ENCODE measurements at places on chromosomes 11 and 22.

DNA sequence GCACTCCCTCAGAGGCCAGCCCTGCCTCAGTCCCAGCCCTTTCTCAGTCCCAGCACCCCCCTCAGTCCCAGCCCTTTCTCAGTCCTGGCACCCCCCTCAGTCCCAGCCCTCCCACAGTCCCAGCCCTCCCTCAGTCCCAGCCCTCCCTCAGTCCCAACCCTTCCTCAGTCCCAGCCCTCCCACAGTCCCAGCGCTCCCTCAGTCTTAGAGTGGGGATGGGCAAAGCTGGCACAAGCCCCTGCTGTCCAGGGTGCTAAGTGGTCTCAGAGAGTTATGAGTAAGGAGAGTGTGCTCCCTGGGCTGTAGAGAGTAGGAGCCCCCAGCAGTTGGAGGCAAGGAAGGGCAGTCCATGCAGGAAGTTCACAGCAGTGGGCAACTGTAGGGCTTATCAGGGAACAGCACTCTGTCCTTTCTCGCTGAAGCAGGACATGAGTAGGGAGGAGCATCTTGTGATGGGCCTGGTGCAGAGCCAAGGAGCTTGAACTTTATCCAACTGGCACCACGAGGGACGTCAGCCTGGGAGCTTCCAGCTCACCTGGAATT is 51.4 kb upstream of the CRYBB3 start:
- DNase-seq, result no peak

- no peak for DNase-seq
These were observed 120.7 kb upstream of the TOP3B start for GRCh38 chr22:22103078-22103875.

DNA sequence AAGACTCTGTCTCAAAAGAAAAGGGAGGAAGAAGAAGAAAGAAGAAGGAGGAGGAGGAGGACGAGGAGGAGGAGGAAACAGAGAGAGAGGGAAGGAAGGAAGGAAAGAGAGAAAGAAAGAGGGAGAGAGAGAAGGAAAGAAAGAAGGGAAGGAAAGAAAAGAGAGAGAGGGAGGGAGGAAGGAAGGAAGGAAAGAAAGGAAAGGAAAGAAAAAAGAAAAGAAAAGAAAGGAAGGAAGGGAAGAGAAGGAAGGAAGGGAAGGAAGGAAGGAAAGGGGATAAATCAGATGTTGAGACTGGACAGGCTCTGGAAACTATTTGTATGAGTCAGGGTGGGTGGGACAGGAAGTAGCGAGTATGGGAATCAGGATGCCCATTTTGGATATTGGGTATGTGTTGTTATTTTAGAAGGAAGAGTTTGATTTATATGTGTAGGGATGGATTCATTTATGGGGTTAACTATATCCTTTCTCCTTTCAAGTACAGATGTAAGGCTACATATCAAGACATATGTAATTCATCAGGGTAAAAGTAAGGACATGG is 6.0 kb upstream of the RPL3 start:
- no peak for DNase-seq

GRCh38 chr11:80136991-80137390 is 696.2 kb upstream of the TENM4 start:
- DNase-seq, result no peak

DNA sequence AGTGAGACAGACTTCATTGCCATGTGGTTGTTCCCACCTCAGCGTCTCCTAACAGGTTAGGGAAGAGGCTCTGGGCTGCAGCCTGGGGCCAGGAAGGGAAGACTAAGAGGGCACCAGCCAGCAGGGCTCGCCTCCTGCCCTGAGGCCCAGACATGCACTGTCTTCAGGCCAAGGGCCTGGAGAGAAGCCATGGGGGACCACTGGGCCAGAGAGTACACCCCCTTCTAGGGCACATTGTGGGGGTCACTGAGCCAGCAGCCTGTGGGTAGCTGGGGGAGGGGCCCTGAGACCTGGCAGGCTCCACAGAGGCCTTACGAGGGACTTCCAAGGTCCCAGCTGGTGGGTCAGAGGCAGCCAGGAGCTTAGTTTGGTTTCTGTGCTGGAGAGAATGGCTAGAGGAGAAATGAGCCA is 25.0 kb upstream of the MYRF start:
- no peak for DNase-seq

GRCh38 chr11:105245781-105246315 is 106.3 kb upstream of the CARD18 start:
- DNase-seq, result no peak

Measured in amniotic stem cell (primary cell).